Amygdala (tissue), 56 donors: ENCODE measurements at places on chromosomes 16 and 17.

DNA sequence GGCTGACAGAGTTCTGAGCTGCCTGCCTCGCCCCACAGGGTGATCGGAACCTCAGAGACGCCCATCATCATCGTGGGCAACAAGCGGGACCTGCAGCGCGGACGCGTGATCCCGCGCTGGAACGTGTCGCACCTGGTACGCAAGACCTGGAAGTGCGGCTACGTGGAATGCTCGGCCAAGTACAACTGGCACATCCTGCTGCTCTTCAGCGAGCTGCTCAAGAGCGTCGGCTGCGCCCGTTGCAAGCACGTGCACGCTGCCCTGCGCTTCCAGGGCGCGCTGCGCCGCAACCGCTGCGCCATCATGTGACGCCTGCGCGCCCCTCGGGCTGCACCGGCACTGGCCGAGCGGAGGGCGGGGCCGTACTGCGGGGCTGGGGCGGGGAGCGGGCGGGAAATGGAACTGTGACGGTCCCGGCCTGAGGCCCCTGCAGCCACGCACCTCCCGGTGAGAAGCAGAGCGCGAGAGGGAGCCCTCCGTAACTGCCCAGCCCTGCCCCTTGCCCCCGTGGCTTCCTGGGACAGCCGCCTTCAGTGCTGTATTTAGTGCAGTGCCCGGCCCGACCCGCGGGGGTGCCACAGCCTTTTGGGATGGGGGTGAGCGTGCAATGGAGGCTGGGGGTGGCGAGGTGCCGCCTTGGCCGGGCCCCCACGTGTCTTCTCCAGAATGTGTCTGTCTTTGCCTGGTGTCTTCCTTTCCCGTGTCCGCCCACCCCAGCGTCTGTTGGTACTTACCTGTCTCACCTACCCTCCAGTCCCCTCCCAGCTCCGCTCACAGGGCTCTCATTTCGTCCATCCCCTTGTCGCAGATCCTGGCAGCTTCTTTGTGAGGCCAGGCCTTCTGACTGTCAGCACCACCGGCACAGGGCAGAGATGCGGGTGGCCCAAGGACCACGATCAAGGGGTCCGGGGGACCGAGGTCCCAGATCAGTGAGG lies 9.8 kb downstream of the RASL10B start:
- DNase-seq: no peak

GRCh38 chr17:14434506-14434905 lies 133.6 kb downstream of the HS3ST3B1 start:
- no peak for DNase-seq

DNA sequence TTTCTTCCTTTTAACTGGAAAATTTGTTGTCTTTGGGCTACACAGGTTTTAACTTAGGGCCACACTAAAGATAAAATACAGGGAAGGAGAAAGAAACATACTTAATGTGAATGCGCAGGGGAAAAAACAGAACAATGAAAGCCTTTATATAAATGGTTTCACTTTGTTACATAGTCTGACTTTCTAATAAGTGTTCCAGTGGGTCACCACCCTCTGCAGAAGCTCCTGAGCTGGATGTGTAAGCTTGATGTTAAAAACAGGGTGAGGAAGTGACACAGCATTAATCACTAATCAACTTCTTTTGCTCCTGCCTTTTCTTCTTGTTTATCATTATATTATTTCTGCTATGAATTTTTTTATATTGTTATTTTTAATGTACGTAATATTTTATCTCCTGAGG lies 445.6 kb upstream of the CA10 start:
- no peak for DNase-seq

GRCh38 chr17:78289802-78290363 lies 58.5 kb downstream of the TMEM235 start:
- peak; percentile 8 for DNase-seq

GRCh38 chr17:75693500-75694481 lies 26.7 kb downstream of the SAP30BP start:
- DNase-seq: peak; percentile 93
